ENCODE measurements at places on chromosomes 11 and 22.

- no peak for DNase-seq
Observed at GRCh38 chr11:2140411-2141400, 1.5 kb upstream of the IGF2 start.

DNA sequence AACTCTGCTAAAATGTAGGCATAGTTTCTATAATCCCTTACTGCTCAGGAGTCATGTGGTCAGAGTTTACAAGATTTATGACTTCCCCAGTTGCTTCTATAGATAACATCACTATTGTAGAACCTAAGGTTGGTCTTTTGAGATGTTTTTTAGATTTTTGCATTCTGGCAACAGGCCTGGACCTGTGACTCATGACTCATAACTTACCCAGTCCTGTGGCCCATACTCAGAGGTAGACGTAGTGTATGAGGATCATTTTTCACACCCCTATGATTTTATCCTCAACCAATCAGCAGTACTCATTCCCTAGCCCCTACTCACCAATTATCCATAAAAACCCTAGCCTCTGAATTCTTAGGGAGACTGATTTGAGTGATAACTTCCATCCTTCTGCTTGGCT lies 384.4 kb upstream of the DDI1 start:
- no peak for DNase-seq

- no peak for DNase-seq
Observed at GRCh38 chr22:26439559-26439958, 10.5 kb downstream of the ASPHD2 start.

- DNase-seq: no peak
Observed at GRCh38 chr11:13954591-13954990, 7.9 kb upstream of the SPON1 start.

DNA sequence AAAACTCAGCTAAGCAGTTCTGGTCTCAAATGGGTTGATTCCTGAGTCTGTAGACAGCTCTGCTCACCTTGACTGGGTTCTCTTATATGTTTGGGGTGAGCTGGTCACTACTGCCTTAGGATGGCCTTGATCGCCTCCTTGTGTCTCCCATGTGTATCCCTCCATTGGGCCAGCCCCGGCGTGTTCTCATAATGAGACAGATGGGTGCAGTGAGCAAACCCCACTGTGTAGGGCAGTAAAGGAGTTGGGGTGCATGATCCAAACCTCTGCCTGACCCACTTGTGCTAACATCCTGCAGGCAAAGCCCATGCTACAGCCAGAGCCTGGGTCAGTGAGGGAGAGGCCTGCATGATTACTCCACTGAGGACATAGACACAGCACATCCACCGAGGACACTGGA lies 657.6 kb downstream of the BRD1 start:
- DNase-seq: no peak

GRCh38 chr11:64234647-64235379 lies 429 bp downstream of the VEGFB start:
- DNase-seq: peak; percentile 50

GRCh38 chr11:92322225-92322624 lies 97.6 kb downstream of the FAT3 start:
- DNase-seq: no peak
